ENCODE measurements at places on chromosomes 6 and 20.

GRCh38 chr6:89492025-89492640 is 59.2 kb downstream of the ANKRD6 start:
- DNase-seq: no peak

GRCh38 chr6:26109772-26110171 is 22.5 kb downstream of the HFE start:
- DNase-seq: no peak

DNA sequence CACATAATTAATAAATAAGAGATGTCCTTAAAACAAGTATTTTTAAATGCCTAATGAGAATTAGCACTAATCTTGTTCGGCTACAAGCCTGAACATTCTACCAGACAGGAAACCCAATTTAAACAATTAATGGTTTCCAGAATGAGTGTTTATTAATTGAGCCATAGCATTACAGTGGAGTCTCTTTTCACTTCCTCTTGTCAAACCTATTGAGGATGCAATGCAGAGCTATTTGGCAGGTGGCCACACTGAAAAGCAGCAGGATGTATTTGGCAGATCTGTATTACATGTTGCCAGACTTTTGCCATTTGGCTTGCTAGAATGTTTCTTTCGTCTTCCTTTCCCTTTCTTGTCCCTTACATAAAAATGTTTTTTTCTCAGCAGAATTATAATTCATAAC is 475.2 kb upstream of the MARCKS start:
- no peak for DNase-seq

GRCh38 chr20:24989162-24989561 is 3.4 kb downstream of the APMAP start:
- no peak for DNase-seq

- no peak for DNase-seq
These were observed 435 bp upstream of the ZNF322 start for GRCh38 chr6:26660000-26660361.

All from tibial artery (tissue), 4 donors.